Mesothelial cell of epicardium (in vitro differentiated cells): ENCODE measurements at places on chromosomes 5 and 9.

DNA sequence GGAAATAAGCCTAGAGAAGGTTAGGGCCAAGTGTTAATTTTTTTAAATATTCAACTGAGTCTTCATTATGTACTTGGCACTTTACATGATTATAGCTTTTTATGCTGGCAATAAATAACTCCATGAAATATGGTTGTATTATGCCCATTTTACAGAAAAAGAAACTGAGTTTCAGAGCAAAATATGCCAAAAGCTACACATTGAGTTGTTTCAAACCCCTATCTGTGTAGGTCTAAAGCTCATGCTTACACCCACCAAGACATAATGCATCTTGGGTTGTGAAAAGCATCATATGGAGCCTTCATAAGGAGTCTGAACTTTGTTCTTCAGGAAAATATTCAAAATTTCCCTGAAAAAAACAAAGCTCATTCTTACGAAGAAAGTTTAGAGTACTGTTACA, 14.6 kb downstream of the TTLL11 start:
- no peak for DNase-seq

GRCh38 chr9:80074439-80074838, 502.7 kb downstream of the TLE4 start:
- DNase-seq, result no peak

DNA sequence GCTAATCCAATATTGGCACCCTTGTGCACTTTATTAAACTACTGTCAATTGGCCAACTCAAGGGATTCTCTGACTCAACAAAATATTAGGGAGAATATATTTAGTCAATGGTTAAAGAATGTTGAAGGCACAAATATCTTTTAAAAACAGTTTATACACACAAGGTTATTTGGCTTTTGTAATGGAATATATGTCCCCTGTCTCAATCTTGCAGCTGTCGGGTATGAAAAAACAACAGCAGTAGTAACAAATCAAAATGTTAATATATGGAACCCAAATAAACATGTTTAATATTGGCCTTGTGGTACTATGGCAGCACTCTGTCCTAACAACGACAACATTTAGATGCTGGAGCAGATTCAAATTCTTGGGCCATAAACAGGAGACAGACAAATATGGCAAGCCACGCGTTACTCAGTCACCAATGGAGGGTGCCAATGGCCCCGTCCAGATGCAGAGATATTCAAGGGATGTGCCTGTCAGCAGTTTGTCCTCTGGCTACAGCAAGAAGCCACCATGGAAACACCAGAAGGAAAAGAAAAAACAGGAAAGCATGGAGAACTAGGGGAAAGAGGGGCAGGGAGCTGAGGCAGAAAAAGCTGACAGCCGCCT, 342.0 kb downstream of the NDUFS4 start:
- no peak for DNase-seq

GRCh38 chr5:80925931-80926330, 34.2 kb upstream of the RASGRF2 start:
- no peak for DNase-seq

DNA sequence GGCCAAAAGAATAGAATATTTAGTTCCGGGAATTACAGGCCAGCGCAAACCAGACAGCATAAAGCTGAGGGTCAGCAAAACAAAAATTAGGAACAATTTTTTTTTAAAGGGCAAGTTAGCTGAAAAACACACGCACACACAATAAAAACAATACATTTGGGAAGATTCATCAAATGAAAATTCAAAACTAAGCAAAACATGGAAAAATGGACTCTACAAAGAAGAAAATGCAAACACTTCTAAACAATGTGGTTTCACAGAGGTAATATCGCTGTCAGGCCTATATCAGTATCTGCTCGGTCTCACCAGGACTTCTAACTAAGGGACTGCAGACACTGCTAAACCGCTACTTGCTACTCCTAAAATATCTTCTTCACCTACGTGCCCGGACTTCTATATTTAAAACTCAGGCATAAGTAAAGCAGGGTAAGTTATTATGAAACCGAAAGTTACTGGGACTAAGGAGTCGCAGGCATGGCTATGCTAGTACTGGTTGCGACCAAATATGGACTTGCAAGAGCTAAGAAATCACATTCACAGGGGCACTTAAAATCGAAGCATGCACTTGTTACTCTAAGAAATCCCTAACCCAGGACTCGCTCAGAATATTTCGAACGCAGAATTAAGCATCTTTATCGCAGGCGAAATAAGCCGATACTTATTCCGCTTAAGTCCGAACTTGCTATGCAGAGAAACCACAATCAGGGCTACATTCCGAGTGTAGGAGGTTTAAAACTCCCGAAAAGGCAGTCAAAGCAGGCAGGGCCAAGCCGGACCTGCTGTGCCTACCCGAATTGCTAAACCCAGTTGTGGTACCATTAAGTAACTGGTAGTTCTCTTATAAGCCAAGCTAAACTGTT, 2.3 kb downstream of the ANXA2R start:
- DNase-seq, result no peak

DNA sequence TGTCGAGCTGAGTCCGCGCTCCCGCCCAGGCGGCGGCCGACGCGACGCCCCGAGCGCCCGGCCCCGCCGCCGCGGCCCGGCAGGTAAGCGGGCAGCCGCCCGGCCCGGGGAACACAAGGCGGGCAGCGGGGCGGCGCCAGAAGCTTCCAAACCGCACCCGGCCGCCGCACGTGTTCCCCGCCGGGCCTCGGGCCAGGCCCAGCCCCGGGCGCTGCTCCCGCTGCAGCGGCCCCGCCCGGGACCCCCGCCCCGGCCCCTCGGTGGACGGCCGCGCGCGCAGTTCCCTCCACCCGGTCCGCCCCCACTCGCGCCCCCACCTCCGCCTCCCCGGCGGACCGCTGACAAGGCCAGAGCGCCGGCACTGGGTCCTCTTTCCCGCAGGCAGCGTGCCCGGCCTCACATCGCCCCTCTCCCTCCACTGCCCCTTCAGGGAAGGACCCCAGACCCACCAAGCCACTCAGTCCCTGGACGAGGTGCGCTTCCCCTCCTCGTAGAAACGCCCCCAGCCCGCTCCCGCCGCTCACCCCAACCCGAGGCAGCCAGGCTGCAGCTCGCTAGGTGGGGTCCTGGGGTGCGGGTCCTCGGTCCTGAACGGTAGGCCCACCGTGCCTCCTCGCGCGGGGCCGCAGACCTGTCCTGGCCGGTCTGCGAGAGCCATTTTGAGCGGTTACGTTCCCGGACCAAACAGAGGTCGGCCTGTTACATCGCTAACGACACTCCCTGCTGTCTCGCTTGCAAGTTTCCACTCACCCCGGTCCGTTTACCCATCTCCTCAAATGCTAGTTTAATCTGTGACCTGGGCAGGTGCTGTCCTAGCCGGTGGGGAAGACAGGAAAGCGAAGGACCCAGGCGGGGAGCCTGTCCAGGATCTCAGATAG, 475 bp downstream of the WDR5 start:
- DNase-seq, result no peak

DNA sequence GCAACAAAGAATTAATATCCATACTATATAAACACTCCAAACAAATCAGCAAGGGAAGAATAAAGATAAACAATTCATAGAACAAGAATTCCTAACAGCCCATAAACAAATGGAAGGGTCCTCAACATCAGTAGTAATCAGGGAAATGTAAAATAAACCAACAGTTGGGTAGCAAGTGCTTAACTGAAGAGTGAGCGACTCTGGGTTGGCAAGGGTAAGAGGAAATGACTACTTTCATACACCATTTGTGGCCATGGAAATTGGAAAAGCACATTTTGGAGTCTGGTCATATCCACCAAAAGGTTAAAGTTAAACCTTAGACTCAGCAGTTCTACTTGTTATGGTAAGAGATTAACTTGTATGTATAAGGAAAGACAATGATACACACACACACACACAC, 17.4 kb upstream of the RORB start:
- no peak for DNase-seq

- DNase-seq, result no peak
Observed at GRCh38 chr5:81181576-81182316, 51.4 kb upstream of the CKMT2 start.

GRCh38 chr5:173327084-173327947, 898 bp downstream of the STC2 start:
- no peak for DNase-seq

DNA sequence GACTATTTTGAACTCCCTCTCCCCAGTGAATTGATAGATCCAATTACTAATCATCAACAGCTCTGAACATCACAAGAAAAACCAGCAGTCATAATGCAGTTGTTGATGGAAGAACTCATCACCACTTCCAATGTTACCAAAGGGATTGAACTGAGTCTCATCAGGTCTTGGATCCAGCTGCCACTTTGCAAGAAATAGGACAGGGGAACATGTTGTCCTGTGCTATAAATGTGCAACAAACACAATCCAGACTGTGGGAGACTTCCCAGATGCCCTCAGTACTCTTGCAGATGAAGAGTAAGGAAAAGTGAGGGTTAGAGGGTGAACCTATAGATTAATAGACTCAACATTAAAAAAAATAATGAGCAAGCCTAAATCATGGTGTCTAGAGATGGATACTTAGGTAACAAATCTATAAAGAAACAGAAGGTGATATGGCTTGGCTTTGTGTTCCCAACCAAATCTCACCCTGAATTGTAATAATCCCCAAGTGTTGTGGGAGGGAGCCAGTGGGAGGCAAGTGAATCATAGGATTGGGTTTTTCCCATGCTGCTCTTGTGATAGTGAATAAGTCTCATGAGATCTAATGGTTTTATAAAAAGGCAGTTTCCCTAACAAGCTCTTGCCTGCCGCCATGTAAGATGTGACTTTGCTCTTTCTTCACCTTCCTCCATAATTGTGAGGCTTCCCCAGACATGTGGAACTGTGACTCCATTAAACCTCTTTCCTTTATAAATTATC, 63.4 kb upstream of the PAPPA start:
- no peak for DNase-seq

DNA sequence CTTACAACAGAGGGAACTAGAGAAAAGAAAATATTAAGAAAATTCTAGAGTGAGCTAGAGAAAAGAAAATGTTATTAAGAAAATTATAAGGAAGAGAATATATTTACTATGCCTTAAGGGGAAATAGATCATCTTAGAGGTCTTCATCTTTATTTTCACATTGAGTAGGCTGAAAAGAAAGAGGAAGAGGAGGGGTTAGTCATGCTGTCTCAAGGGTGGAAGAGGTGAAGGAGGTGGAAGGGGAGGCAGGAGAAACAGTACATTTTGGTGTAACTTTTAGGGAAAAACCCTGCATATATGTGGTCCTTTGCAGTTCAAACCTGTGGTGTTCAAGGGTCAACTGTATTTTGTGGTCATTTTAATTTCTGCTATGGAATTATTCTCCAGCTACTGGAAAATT, 46.6 kb downstream of the PPIP5K2 start:
- no peak for DNase-seq

- no peak for DNase-seq
Observed at GRCh38 chr5:55868846-55869245, 17.7 kb downstream of the IL31RA start.

DNA sequence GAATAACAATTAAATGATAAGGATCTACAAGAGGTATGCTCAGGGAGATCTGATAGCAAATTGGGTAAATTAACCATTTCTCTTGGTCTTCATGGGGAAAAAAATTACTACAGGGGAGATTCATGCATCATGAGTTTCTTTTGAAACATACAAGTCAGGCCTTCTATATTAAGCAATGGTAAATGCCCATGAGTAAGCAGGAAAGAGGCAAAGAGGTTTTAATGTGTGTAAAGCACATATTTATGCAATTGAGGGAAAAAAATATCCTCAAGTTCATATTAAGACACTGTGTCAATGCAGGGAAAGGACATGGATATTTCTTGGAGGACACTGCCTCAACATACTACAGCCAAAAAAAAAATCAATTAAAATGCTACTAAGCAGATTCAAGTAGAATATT, 73.4 kb upstream of the NR4A3 start:
- DNase-seq, result no peak

DNA sequence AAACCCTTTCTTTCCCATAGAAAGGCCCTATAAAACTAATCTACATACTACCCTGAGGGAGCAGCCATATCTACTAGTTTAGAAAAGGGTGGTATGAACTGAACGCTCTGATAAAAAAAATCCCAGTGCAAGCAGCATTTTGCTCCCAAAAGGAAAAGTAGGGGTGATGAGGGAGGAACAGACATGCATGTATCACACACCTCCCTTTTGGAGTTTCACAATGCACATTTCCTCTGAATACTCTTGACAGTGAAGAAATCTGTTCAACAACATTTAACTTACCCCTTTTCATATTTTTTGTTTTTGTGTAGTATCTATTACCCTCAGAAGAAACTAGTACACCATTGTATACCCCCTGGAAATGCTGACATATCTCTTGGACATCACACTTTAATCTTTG, 411.4 kb downstream of the MAT2B start:
- no peak for DNase-seq
